Hepatic stellate cell (primary cell): ENCODE measurements at places on chromosomes 12 and 14.

- no peak for DNase-seq
Measured at GRCh38 chr14:42095155-42095554, 488.5 kb downstream of the LRFN5 start.

GRCh38 chr12:124538194-124539082 is 29.0 kb downstream of the NCOR2 start:
- DNase-seq: no peak

GRCh38 chr12:114232187-114232586 is 173.8 kb downstream of the TBX5 start:
- DNase-seq: no peak

- no peak for DNase-seq
Measured at GRCh38 chr12:87676731-87677130, 352.5 kb downstream of the C12orf50 start.

DNA sequence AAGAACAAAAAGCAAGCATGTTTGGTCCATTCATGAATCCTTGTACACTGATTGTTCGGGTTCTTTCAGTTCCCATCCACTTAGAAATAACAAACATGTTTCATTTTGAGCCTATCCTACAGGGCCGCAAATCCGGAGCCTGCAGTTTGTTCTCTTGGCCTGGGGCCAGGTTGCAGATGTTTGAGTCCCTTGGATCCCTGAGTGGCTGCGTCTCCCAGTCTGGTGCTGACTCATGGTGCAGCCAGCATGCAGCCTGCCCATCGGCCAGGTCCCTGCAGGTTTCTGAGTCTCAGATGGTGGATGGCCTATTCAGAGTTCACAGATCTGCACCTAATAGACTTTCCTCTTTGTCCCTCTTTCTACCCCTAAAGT is 1.9 kb upstream of the DYNC1H1 start:
- peak; percentile 87 for DNase-seq
